M059J (cell line): ENCODE measurements at places on chromosomes 16 and 17. TPM values are rescaled to one million over a fixed set of nuclear protein-coding genes. Genes with fewer than 3 reads are reported as not detected.

TPPP3 gene
- total RNA-seq, result 0.47 and 0.69 TPM in 2 replicates

DNA sequence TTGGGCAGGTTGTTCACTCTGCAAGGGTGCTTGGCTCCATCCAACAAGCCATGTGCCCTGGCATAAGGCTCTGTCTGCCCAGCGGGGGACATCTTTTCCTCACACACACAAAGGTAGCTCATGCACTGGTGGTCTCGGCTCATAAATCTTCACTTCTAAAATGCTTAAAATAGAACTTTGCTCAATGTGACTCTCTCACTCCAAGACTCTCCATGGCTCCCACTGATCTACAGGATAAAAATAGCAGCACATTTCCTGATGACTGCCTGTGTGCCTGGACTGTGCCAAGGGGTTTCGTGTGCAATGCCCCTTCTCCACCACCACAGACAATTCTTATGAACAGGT lies 15.1 kb upstream of the CIBAR2 start:
- no peak for DNase-seq

GRCh38 chr17:33968350-33969044 lies 286.6 kb upstream of the CCL2 start:
- peak; percentile 76 for DNase-seq

DNA sequence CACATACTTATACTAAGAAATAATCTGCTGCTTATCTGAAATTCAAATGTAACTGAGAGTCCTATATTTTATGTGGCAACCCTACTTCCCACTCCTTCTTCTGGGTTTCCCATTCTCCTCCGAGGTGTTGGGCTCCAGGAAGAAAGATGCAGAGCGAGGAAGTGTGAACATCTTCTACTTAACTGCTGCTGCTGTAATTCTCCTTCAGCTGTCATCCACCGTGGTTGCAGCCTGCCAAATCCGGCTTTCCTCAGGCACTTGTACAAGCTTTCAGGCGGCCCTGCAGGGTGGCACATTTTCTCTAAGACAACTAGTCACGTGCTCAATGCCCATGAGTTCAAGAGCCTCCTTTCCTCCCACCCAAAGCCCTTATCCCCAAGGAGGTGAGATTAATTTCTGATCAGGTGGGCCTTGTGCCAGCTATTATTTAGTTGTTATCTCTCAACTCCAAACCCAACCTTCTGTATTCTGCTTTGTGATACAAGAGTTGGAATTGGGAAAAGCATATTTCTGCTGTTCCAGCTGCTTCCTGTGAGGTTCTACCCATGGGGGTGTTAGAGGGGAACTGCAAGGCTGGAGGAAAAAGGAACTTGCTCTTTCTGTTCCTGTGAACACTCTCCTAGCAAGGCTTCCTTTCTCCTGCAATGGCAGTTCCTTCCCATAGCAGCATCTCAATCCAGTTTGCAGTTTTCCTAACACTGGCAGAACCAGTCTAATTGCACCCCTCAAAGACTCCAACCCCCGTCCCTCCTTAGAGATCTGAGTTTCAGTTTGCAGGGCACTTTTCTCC lies 67.6 kb upstream of the RBBP6 start:
- no peak for DNase-seq

DNA sequence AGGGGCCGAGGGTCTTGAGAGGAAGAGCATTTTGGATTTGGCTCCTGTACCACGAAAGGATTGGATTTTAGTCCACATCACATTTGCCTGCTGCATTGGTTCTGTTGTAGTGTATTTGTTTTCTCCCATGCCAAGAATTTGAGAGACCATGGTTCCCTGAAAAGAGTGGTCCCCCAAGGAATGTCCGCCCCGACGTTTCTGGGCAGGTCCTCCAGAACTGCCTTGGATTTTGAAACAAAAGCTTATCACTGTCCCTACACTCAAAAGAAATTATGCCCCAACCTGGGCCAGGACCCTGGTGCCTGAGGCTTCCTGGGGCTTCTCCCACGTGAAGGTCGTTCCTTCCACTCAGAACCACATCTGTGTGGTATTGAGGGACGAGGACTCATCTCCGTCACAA lies 10.8 kb downstream of the NTN1 start:
- no peak for DNase-seq

DNA sequence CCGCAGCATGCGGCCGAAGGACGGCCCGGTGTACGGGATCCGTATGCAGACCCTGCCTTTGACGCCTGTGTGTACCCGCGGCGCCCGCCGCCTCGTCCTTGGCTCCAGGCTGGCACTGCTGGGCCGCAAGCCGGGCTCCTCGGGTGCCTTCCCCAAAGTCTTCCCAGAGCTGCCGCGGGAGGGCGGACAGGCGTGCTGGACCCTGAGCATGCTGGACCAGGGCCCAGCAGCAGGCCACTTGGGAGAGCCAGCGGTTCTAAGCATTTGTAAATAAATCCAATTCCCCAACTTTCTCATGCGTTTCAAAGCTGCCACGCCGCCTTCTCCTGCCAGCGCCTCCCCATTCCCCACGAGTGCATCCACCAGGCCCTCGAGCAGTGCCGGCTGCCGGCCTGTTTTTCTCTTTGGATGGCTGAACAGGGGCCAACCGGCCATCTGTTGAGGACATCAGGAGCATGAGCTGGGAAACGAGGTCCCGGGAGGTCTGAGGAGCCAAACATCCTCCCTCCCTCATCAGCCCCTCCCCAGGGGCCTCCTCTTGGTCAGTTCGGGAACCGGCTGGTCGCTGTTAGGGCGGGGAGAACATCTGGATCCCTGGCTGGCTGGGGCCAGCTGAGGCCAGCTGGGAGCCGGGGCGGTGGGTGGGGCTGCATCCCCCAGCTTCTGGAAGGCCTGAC lies 20.5 kb upstream of the PABPN1L start:
- DNase-seq, result no peak
